Activated CD8-positive, alpha-beta T cell treated with anti-CD3 and anti-CD28 coated beads for 36 hours (primary cell): ENCODE measurements at places on chromosomes 6 and 20. TPM values are rescaled to one million over a fixed set of nuclear protein-coding genes. Genes with fewer than 3 reads are reported as not detected.

The TNFAIP3 gene
- 402 TPM for total RNA-seq

- no peaks in the 10 kb centered on the region for H3K4me1 ChIP-seq
- DNase-seq = no peak
- no peaks in the 10 kb centered on the region for H3K27me3 ChIP-seq
- H3K36me3 ChIP-seq = no peaks in the 10 kb centered on the region
- no peak overlapping the region for H3K27ac ChIP-seq
Observed at GRCh38 chr20:21184819-21185218, 58.9 kb downstream of the KIZ start.

The CAGE1 gene
- 0.18 TPM for total RNA-seq

DNA sequence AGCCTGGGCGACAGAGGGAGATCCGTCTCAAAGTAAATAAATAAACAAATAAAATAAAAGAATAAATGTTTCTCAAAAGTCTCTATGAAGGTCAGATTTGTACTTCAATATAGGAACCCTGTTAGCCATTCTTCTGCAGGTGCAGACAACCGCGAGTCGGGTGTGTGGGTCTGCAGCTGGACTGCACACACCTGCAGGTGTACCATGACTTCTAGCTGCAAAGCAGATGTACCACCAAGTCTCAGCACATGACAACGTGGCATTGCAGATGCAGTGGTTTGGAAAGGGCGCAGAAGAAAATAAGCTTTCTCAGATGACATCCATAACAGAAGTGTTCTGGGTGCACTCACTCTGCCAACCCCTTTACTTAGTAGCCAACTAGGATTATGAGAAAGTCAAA, 239.7 kb downstream of the ATXN1 start:
- H3K27me3 ChIP-seq = no peaks in the 10 kb centered on the region
- H3K27ac ChIP-seq = no peak overlapping the region
- H3K36me3 ChIP-seq = peaks cover 38% of the 10 kb centered on the region
- no peak overlapping the region for H3K4me3 ChIP-seq
- H3K4me1 ChIP-seq = peaks cover 49% of the 10 kb centered on the region

- no peak overlapping the region for H3K4me3 ChIP-seq
- H3K4me1 ChIP-seq = no peaks in the 10 kb centered on the region
- H3K27me3 ChIP-seq = no peaks in the 10 kb centered on the region
- no peak overlapping the region for H3K27ac ChIP-seq
- DNase-seq = no peak
- peaks cover 56% of the 10 kb centered on the region for H3K36me3 ChIP-seq
Observed at GRCh38 chr20:31788578-31788977, 30.6 kb upstream of the MYLK2 start.

The CYP39A1 gene
- total RNA-seq = not detected

GRCh38 chr6:28208111-28208659, 16.9 kb upstream of the ZSCAN9 start:
- peaks cover 6% of the 10 kb centered on the region for H3K36me3 ChIP-seq
- H3K4me1 ChIP-seq = peaks cover 24% of the 10 kb centered on the region
- H3K27me3 ChIP-seq = peaks cover 75% of the 10 kb centered on the region
- H3K4me3 ChIP-seq = peak overlapping the region; percentile 76

DNA sequence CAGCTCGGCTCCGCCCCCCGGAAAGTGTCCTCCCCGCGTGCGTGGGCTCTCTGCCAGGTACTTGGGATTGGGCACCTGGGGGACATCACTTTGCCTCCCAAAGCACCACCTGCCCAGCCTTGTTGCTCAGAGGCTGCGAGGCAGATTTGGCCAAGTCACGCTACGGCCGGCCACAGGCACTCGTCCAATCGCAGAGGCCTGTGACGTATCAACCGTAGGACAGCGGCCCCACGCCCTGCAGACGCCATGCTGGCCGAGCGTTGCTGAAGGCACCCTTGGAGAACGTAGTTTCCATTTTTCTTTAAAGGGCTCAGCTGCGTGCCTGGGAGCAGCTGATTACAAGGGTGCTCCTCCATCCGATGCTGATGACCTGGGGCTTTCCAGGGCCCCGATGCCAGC, 3.1 kb downstream of the NTSR1 start:
- no peak overlapping the region for H3K4me3 ChIP-seq
- no peak overlapping the region for H3K27ac ChIP-seq
- H3K36me3 ChIP-seq = no peaks in the 10 kb centered on the region
- H3K4me1 ChIP-seq = peaks cover 17% of the 10 kb centered on the region
- DNase-seq = no peak

The PNPLA1 gene
- not detected for total RNA-seq

DNA sequence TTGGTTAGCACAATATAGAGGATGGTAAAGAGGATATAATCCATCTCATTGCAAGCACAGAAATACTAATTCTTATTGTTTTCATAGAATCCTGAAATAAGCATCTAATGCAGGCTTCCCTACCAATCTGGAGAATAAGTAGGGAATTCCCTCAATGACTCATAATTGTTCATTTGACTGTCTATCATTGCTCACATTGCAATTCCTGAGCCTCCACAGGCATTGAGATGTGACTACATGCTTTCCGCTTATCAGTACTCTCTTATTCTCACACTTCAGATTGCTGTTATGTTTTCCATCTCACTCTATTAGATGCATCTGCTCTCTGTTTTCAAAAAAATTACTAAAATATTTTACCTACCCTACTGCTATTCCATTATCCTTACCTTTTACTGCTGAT, 216.2 kb upstream of the PRSS16 start:
- H3K4me3 ChIP-seq = no peak overlapping the region
- H3K36me3 ChIP-seq = no peaks in the 10 kb centered on the region
- no peak for DNase-seq
- no peak overlapping the region for H3K27ac ChIP-seq
- peaks cover 41% of the 10 kb centered on the region for H3K27me3 ChIP-seq

DNA sequence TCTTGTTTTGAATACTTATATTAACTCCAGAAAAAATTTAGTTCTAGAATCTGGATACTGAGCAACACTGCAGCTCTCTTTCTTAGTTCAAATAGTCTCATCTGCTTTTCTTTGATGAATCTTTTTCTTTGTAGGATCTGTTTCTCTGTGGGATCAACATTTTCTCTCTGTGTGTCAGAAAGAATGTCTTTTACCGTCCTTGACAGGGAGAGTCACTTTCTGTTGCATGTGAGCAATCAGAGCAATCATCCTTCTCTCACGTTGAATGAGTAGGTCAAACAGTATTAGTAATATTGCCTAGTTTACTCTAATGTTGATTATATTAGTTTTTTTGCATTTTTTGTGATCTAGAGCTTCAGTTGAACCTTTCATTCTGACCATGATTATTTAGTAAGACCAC, 130.9 kb downstream of the TRMT11 start:
- no peak for DNase-seq
- H3K4me1 ChIP-seq = no peaks in the 10 kb centered on the region
- no peak overlapping the region for H3K27ac ChIP-seq
- no peaks in the 10 kb centered on the region for H3K27me3 ChIP-seq
- H3K36me3 ChIP-seq = no peaks in the 10 kb centered on the region

The PPP1R16B gene
- total RNA-seq = 74.9 TPM

The TAGAP gene
- 113 TPM for total RNA-seq

DNA sequence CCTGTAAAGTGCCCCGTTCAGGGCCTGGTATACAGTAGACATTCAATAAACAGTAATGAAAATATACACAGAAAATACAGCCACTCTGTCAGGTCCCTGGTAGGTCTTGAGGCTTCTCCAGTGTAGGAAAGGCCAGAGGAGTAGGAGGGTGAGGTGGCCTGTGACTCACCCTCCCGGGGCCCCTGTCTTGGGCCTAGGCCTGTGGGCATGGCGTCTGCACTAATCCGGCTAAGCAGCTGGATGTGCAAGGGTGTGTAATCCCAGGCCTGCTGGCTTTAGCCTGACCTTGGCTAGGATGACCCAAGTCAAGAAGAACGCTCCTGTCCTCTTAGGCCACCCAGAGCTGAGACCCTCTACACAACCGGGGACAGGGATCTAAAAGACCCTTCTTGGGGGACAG, 84.9 kb downstream of the KCNB1 start:
- no peaks in the 10 kb centered on the region for H3K4me1 ChIP-seq
- H3K4me3 ChIP-seq = no peak overlapping the region
- no peaks in the 10 kb centered on the region for H3K36me3 ChIP-seq
- DNase-seq = no peak
- H3K27ac ChIP-seq = no peak overlapping the region

DNA sequence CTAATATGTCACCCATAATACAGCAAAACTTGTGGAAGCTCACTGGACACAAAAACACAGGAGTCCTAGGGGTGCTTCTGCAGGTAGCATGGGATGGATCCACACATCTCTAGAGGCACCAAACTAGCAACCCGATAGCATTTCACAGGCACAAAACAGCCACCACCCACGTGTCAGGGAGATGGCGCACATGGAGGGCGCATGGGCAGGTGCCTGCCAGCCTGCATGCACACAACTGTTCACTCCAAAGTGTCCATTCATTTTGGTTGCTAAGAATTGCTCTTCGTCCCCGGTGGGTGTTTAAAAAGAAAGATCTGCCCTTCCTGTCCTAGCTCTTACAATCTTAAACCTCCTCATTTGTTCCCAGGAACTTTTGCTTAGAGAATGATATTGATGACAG, 171.3 kb downstream of the SYNDIG1 start:
- DNase-seq = no peak
- no peaks in the 10 kb centered on the region for H3K36me3 ChIP-seq
- H3K4me1 ChIP-seq = no peaks in the 10 kb centered on the region
- no peak overlapping the region for H3K4me3 ChIP-seq
- no peak overlapping the region for H3K27ac ChIP-seq

The NKAIN2 gene
- not detected for total RNA-seq

The MAK gene
- total RNA-seq = 0.27 TPM

GRCh38 chr6:35178932-35179832, 34.6 kb upstream of the SCUBE3 start:
- H3K36me3 ChIP-seq = no peaks in the 10 kb centered on the region
- H3K4me1 ChIP-seq = no peaks in the 10 kb centered on the region
- H3K27ac ChIP-seq = no peak overlapping the region
- no peak for DNase-seq
- peaks cover 13% of the 10 kb centered on the region for H3K27me3 ChIP-seq
- no peak overlapping the region for H3K4me3 ChIP-seq

DNA sequence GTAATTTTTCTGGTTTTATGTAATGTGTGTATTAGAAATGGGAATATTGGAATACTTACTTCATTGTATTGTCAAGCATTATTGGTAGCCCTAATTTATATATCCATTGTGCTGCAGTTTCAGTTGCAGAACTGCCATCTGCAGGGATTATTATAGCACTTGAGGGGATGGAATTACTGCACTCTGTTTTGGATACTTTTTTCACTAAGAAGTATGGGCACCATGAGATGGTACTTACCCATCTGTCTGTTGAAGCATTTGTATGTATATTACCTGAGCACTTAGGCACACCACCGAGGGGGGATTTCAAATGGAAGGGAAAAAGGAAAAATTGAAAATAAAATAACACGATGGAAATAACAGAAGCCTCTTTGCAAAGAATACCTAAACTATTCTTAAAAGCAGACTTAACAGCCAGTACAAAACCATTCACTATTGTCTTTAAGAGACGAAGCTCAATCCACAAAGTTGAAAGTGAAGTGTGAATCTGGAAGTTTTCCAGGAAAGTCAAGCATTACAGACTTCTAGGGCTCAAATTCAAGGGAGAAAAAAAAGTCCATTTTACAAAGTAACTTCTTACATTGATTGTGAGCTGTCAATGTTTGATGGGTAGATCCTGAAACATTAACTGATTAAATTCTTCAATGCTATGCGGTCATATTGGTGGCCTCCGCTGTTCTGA, 318.7 kb downstream of the SOX4 start:
- no peak for DNase-seq
- no peaks in the 10 kb centered on the region for H3K36me3 ChIP-seq
- no peak overlapping the region for H3K4me3 ChIP-seq
- peaks cover 9% of the 10 kb centered on the region for H3K4me1 ChIP-seq
- no peaks in the 10 kb centered on the region for H3K27me3 ChIP-seq

The SLC22A2 gene
- not detected for total RNA-seq

The FILIP1 gene
- total RNA-seq = 0.07 TPM

The PRL gene
- total RNA-seq = 0.60 TPM
